ENCODE measurements at places on chromosomes 12 and 14.

DNA sequence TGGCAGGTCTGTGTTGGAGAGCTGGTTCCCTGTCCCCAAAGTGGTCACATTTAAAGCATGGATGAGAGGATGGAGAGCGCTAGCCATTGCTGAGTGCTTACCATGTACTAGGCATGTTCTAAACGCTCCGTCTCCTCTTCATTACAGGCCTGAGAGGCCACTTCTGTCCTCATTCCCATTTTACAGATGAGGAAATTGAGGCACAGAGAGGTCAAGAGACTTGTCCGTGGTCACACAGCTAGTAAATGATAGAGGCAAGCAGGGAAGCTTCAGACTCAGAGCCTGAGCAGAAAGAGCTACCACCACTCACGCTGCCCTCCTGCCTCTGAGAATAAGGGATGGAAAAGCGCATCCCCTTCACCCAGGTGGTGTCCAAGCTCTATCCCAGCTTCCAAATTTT lies 64.3 kb downstream of the SLC25A47 start:
- DNase-seq = no peak

DNA sequence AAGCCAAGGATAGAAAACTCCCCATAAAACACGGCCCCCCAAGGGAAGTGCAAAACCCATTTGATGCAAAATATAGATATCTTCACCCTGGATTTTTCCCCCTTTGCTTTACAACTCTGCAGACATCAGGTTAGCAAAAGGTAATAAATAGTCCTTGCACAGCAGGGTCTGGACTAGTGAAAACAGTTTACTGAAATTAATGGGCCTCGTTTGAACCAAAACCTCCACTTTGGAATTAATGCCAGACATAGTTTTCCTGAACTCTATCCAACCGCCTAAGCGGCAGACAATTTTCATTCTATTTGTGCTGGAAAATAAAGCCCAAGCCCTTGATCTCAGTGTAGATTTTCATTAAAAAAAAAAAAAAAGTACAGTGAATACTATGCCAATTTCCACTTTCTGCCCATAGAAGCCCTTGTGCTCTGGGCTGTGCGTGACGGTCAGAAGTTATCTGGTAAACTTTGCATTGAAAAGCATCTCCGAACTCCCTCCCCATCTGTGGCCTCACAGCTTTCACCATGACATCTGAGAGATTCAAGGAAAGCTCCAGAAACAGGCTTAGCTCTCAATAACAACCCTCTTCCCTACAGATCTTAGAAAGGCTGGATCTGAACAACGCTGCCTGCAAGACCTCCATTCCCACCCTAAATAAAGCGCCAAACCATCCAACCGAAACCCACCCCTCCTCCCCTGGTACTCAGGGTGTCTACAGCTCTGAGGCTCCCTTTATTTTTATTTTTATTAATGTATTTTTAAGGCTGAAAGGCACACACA lies 11.0 kb upstream of the IRF2BPL start:
- no peak for DNase-seq

DNA sequence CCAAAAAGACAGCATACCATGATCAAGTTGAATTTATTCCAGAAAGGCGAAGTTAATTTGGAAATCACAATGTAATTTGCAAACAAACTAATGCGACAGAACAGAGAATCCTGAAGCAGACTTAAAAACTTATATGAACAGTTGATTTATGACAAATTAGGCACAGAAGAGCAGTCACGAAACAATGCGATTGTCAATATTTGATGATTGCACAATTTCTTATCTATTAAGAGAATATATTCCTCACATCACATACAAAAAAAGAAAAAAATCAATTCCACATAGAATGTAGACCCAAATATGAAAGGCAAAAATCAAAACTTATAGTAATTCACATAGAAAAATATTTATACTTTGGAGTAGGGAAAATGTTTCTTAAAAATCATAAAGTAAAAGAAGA lies 28.9 kb downstream of the COX16 start:
- DNase-seq = no peak

DNA sequence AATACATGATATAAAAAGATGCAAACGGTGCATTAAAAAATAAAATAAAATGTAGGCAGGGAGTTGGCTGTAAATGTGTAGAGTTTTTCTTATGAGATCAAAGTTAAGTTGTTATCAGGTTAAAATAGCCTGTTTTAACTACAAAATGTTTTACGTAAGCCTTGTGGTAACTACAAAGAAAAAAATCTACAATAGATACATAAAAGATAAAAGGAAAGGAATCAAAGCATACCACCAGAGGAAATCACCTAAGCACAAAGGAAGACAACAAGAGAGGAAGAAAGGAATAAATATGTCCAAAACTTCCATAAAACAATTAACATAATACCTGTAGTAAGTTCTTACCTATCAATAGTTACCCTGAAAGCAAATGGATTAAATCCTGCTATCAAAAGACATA lies 12.2 kb downstream of the NELL2 start:
- DNase-seq = no peak

DNA sequence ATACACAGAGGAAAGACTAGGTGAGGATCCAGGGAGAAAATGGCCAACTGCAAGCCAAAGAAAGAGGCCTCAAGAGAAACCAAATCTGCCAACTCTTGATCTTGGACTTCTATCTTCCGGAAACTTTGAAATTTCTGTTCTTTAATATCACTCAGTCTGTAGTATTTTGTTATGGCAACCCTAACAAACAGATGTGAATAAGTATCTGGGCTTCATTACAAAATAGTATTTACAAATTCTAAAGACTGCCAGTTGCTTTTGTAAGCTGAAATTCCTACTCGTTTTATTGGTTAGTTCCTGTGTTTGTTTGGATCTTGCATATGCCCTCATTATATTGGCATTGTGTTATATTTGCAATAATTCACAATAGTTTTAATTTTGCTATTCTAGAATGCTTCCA lies 143.2 kb upstream of the USP15 start:
- DNase-seq = no peak

DNA sequence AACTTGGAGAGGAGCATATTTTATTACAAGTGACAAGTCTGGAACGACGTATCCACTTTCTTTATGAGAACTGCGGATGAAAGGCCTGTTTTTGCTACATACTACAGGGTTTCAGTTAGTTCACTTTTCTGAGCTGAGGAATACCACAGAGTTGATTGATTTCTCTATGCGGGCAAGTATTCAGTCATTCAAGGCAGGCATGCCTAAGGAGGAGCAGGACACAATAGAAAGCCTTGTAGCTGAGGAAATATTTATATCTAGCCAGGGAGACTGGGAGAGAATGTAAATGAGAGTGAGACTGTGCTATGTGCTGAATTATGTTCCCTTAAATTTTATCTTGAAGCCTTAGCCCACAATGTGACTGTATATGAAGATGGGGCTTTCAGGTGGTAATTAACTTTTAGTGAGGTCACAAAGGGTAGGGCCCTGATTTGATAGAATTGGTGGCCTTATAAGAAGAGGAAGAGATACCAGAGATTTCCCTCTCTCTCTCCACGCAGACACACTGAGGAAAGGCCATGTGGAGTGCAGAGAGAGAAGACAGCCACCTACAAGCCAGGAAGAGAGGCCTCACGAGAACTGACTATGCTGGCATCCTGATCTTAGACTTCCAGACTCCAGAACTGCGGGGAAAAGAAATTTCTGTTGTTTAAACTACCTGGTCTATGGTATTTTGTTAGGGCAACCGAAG lies 459.0 kb upstream of the ATP2B1 start:
- DNase-seq = no peak

DNA sequence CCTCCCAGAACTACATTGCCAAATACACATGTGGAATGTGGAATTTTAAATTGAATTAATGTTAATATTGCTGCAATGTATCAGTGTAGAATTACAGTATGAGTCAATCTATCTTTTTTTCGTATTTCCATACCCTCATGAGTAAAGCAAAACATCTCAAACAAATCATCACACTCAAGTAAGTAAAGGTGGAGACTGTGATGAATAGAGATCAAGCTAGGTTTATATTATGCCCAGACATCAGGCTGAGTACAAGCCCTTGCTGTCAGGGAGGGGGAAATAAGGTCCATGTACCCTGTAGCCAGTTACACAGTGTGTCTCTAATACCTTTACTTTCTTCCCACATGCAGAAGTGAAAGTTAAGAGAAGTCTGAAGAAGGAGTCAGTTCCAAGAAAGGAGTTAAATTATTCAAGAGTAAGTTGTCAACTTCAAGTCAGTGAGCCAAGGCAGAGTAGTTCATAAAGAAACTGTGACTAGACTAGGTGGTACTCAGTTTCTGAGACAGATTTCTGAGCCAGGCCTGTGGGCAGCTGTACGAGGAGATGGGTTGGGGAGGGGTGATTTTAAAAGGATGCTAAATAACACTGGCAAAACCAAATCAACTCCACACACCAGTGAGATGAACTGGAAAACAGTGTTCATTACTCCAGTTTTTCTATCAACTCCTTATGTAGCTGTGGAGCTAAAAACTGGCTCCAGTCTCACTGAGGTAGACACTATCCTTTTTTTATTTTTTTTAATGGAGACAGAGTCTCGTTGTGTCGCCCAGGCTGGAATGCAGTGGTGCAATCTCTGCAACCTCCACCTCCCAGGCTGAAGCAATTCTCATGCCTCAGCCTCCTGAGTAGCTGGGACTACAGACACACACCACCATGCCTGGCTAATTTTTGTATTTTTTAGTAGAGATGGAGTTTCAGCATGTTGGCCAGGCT lies 23.8 kb upstream of the STK38L start:
- DNase-seq = no peak

GRCh38 chr12:26340649-26341048 lies 145.3 kb downstream of the SSPN start:
- DNase-seq = no peak

GRCh38 chr14:98187281-98187680 lies 1084.7 kb downstream of the BCL11B start:
- DNase-seq = no peak

- DNase-seq = no peak
These were observed 174.0 kb upstream of the MYL2 start for GRCh38 chr12:111094157-111095010.

Measured in GM04503 (cell line).